Suppressor macrophage treated with lipopolysaccharide for 4 hours (primary cell): ENCODE measurements at places on chromosomes 6 and 20.
A peak's percentile ranks its signal among the peaks of the same experiment; 100 is the strongest.

DNA sequence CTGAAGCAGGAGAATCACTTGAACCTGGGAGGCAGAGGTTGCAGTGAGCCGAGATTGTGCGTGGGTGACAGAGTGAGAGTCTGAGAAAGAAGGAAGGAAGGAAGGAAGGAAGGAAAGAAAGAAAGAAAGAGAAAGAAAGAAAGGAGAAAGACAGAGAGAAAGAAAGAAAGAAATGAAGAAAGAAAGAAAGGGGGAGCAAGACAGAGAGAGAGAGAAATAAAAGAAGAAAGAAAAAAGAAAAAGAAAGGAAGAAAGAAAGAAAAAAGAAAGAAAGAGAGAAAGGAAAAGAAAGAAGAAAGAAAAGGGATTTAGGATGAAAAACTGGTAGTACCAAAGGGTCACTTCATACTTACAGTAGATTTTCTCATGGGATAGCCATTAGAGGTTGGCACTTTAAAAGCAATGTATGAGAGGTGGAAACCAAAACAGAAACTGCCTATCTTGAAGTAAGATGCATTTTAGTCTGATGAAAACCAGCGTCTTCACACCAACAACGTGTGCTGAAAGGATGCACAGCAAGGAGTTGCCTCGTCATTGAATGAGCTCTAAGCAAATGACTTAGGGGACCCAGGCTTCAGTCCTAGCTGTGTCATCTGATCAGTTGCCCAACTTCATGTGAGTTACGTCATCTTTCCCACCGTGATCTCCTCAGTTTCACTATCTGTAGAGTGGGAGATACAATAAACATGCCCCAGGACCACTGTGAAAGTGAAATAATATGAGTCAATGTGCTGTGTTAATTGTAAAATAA, 133.9 kb upstream of the NEDD9 start:
- peak; percentile 88 for DNase-seq

- DNase-seq: no peak
Observed at GRCh38 chr6:111662794-111663593, 57.3 kb upstream of the TRAF3IP2 start.

DNA sequence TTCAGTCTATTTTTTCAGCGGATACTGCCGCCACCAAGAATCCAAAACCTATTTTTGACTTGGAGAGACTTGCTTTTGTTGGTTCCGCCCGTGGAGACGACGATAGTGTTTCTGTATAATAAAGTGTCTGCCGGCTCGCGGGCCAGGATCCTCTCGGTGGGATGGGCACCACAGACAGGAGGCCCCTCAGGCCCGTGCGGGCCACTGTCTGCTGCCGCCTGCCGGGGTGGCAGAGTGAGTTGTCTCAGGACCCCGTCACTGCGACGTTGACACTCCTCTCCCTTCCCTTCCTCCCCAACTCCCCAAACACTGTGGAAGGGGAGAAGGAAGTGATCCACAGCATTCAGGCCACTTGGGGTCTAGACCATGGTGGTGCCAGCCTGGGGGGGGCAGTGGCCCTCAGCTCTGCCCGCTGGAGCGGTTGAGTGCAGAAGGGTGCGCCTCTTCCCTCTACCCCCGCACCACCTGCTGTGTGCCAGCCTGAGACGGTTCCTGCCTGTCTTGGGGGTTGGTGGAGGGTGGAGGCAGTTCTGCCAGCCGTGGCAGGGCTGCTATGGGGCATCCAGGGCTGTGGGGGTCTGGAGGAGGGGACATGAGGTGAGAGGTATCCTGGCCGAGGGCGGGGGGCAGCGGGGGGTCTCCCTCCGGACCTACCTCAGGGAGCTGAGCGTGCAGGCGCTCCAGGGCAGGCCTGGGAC, 17.5 kb downstream of the RBM38 start:
- DNase-seq: no peak

DNA sequence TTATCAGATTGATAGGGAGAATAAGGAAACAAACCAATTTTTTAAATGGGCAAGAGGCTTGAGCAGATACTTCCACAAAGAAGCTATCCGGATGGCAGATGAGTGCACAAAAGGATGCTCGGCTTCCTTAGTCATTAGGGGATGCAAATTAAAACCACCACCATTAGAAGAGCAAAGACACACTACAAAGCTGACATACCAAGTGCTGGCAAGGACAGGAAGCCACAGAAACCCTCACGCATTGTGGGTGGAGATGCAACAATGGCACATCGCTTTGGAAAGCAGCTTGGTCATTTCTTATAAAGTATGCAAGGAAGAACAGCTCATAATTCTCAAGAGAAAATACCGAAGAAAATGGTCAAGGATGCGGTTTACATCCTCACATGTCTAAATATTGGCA, 19.8 kb downstream of the BFSP1 start:
- DNase-seq: no peak

- no peak for DNase-seq
Observed at GRCh38 chr6:5174756-5175549, 85.8 kb downstream of the LYRM4 start.

DNA sequence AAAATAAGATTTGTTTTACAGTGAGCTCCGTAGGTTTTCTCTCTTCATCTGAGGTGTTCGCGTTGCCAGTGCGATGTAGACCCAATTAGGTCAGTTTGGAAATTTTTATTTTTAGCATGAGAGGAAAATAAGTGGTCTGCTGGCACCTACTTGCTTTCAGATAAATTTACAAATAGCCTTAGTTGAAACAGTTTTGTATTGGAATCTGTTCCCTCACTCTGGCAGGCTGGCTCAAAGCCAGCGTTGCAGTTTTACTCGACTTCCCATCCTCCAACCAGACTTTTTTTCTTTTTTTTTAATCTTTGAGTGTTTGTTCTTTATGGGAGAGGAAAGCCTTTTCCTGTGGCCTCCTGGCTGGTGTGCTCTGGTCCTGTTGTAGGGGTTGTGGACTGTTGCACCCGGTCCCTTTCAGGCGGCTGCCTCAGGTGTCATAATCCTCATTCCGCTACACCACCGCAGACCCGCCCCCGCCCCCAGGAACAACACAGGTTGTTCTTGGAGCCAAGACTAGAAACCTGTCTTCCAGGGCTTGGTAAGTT, 46.7 kb downstream of the TIAM2 start:
- DNase-seq: no peak

GRCh38 chr6:73050706-73051105, 174.6 kb downstream of the KHDC1L start:
- DNase-seq: no peak

DNA sequence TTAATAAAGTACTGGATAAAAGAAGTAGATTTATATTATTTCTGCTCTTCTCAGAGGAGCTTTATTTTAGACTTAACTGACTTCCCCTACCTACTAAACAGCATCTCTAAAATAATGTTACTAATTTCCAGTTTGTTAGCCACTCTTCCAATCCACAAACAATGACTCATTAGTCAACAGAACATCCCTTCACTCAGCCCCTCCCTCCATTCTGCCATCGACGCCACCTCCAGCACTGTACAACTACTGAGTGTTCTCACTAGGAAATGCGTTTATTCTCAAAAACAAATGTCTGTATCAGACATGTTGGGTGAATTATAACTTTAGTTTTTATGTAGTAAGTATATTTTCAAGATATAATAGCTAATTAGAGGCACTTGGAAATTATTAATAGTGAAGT, 427.0 kb downstream of the EYS start:
- no peak for DNase-seq

DNA sequence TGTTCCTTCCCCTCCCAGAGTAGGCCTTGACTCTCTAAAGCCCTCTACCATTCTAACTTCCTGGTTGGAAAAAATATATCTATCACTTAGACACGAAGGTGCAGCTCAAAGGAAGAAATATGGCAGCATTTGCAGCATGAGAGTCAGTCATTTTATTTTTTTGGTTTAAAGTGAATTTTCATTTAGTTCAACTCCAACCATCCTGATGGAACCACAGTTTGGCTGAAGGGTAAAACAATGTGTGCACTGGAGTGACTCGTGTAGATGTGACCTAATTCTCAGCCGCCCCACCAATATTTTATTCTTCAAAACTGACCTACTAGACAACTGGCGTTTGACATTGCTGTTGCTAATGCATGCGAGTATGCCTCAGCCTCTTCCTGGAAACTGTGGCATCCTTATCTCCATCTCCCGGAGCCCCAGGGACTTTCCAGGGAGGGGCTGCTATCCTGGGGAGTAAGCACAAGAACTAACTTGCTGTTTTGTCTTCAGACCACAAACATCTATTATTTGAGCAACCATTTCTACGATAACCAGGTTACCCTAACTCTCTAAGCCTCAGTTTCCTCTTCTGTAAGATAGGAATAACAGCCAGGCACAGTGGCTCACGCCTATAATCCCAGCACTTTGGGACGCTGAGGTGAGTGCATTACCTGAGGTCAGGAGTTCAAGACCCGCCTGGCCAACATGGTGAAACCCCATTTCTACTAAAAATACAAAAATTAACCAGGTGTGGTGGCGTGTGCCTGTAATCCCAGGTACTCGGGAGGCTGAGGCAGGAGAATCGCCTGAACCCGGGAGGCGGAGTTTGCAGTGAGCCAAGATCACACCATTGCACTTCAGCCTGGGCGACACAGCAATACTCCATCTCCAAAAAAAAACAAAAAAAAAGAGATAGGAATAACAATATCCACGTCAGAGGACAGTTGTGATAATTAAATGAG, 148.7 kb upstream of the JARID2 start:
- DNase-seq: peak; percentile 16

DNA sequence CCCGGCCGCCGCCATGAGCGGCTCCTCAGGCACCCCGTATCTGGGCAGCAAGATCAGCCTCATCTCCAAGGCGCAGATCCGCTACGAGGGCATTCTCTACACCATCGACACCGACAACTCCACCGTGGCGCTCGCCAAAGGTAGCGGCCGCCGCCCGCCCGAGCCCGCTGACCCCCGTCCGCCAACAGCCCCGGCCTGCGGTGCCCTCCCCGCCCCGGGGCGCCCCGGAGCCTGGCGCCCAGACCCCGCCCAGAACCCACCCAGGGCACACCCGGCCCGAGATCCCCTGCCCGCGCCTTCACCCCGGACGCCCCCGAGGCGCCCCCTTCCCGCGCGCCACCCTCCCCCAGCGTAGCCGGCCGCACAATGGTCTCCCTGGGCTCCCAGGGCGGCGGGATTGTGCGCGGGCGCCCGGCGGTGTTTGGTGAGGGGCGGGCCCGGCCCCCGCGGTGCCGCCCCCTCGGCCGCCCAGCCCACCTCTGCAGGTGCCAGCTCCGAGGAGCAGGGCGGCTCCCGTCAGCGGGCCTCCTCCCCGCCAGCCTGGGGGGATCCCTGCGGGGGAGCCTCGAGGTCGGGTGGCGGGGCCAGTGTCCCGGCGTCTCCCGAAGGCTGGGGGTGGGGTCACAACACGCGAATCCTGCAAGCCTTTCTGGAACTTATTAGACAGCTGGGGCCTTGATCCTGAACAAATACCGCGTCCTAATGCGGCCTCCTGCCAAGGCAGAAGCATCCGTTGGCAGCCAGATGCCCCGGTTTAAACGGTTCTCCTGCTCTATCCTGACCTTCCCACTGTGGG, 577 bp downstream of the LSM14B start:
- no peak for DNase-seq

DNA sequence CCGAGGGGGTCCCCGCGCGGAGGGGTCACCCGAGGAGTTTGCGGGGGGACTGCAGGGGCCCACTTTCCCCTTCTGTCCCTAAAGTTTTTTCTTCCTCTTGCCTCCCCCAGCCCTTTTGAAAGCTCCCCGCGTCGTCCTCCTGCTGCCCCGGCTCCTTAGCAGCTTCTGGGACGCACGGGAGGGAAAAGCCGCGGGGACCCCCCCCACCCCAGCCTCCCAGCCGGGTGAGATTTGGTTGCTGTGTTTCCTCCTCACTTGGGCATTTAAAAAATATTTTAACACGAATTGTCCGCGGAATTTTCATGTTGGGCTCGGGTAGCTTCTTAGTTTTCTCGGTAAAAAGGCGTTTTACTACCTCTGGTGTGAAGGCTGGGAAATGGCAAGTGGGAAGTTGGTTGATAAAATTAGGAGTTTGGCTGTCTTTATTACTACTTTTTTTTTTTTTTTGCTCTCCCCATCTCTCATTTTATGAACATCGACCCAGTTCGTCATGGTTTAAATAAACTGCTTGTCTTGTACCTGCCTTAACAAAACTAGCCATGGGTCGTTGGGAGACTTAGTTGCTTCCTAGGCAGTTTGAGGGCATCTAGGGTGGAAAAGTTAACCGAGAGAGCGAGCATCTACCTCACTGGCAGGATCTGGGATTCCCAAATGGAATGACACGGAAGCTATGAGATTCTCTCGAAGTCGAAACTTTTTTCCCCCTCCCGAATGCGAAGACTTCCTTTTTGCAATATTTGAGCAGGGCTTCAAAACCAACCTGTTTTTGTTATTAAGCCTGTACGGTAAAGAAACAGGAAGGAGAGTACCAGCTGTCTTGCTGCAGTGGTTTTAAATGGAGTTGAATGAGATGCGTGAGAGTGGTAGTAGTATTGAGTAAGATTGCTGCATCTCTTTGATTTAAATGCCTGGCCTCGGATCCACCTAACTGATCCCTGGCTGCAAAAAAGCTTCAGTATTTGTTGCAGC, 868 bp downstream of the NCOA3 start:
- peak; percentile 66 for DNase-seq

GRCh38 chr6:408599-409102, 17.1 kb downstream of the IRF4 start:
- peak; percentile 81 for DNase-seq

GRCh38 chr6:127879685-127880084, 21.2 kb downstream of the THEMIS start:
- DNase-seq: no peak

DNA sequence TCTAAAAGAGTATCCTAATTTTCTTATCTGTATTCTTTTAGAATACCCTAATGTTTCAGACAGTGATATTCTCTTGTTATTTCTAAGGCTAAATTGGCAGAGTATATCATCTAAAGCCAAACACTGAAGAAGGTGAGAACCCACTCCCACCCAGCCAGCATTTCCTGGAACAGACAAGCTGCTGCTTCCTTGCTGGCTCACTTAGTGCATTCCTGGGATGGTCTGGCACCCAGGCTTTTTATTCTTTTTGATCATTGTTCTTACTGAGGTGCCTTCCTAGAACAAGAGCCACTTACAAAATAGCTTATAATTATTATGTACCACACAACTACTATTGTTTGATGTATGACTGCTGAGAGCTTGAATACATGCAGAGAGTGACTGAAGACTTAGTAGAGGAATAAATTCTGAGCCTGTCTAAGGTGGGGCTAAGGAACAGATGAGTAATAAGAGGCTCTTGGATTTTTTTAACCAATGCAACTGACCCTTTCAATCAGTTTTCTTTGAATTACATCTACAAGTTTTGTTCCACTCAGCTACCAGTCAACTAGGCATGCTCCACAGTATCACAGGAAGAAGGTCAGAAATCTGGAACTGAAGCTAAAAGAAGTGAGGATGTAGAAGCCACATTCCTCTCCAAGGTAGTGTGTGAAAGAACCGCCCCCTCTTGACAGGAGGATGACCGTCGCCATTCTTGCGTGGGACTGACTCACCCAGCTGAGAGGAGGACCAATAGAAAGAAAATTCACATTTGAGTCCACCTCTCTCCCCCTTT, 30.1 kb downstream of the PRPH2 start:
- no peak for DNase-seq

GRCh38 chr6:8731874-8732273, 296.5 kb upstream of the SLC35B3 start:
- no peak for DNase-seq

DNA sequence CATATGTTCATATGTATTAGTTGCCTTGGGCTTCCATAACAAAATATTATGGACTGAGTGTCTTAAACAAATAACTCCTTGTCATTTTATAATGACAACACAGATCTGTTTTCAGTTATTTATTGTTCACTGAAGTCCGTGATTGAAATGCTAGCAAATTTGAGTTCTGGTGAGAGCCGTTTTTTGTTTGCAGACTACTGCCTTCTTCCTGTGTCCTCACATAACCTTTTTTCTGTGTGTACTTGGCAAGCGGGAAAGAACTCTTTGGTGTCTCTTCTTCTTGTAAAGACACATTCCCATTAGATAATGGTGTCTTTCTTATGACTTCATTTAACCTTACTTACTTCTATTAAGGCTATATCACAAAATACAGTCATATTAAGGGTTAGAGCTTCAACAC, 482.9 kb upstream of the EYS start:
- DNase-seq: no peak
